Stimulated activated CD4-positive, alpha-beta T cell treated with anti-CD3 and anti-CD28 coated beads, Interleukin-4, amount 100 ng/mL, for 4 hours (primary cell): ENCODE measurements at places on chromosomes 12 and 14.

DNA sequence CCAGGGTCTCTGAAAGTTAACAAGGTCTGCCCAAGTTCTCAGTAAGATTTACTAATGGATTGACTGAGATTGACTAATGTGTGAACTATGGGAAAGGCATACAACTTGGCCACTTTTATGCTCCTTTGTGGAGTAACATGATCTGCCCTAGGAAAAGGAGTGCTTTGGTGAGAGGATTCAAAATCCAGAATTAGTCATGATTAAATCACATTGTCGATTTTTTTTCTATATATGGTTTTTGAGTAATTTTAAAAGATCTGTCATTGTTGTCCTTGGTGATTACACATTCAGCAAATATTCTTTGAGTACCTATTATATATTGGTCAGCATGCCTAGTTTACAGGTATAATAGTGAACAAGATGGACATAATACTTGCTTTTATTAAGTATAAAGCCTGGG lies 147.7 kb upstream of the SYT10 start:
- no peak for DNase-seq

DNA sequence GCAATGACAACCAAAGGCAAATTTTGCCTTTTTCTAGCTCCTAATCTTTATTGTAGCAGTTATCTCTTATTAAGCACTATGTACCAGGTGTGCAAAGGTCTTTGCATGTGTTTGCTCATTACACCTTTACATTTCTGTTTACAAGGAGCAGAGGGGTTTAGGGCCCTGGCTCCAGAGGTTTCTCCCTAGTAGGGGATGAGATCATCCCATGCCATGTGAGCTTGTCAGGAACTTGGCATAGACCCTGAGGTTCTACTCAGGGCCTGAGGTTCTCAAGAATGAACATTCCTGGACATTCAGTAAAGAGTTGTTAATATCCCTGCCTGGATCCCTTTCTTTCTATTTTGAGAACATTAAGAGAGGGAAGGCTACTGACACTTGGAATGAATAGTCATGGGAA lies 292.0 kb downstream of the RPAP3 start:
- no peak for DNase-seq

GRCh38 chr12:23049180-23049579 lies 424.2 kb downstream of the ETNK1 start:
- DNase-seq = no peak

- DNase-seq = no peak
These were observed 1.5 kb upstream of the TSPAN8 start for GRCh38 chr12:71159264-71159663.

GRCh38 chr14:90576581-90576980 lies 179.8 kb downstream of the CALM1 start:
- no peak for DNase-seq

DNA sequence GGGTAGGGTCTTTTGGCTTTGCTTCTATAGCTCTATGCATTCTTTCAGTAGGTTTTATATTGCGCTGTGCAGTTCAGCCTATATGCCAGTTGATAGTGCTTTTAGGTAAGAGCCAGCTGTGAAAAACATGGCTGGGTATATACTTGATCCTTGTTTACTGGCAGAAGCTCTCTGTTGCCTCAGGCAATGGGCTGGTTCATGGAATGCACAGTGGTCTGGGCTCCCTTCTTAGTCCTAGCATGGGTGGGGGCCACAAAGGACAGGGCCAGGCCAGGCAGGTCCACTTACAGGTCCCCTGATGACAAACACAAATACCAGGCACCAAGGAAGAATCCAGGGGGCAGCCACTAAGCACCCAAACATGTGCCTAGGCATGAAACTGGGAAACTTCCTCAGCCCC lies 240.7 kb downstream of the SEC23A start:
- no peak for DNase-seq

GRCh38 chr12:45756666-45757065 lies 27.2 kb downstream of the ARID2 start:
- no peak for DNase-seq

DNA sequence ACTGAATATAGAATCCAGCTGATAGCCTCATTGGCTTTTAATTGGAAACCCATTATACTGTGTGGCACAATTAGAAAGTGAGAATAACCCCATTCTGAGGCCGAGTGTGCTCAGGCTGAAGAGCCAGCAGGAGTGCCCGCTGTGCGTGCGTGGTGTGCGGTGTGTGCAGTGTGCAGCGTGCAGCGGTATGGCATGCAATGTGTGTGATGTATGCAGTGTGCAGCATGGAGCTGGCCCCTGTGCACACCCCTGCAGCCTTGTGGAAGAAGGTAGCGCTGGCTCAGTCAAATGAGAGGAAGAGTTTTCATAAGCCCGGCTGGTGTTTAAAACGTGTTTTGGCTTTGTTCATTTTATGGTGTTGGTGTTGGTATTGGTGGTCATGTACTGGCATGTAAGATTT lies 22.9 kb downstream of the CKB start:
- DNase-seq = no peak

GRCh38 chr12:102642199-102642598 lies 161.8 kb upstream of the IGF1 start:
- no peak for DNase-seq

DNA sequence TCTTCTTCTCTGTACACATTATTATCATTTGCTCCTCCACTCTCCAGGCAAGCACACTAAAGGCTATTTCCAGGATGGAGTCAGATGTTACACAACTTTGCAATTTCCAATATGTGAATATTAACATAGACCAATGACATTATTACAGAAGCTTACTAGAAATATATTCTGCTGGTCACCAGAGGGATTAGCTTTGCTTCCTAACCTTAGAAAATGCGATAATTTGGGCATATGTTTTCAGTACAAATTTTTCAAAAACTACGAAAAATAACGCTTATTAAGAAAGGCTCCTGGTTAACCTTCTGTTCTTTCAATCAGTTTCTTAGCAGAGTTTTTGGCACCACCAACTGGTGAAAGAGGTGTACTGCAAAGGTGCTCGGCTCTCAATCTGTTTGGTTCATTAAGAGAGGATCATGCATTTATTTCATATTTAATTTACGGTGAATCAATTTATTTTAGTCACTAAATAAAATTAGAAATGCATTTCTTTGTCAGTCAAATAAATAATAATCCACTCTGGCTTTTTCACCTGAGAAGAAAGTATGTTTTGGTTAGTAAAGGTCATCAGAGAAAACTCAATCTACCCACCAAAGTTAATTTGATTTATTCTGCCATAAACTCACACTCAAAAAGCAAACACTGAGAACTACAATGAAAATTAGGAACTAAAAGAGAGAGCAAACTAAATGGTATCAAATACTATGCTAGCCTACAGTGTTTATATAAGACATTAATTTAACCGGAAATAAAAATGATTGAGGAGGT lies 39.2 kb downstream of the EFCAB11 start:
- DNase-seq = peak; percentile 42

GRCh38 chr12:130651188-130651959 lies 64.7 kb downstream of the RIMBP2 start:
- no peak for DNase-seq

DNA sequence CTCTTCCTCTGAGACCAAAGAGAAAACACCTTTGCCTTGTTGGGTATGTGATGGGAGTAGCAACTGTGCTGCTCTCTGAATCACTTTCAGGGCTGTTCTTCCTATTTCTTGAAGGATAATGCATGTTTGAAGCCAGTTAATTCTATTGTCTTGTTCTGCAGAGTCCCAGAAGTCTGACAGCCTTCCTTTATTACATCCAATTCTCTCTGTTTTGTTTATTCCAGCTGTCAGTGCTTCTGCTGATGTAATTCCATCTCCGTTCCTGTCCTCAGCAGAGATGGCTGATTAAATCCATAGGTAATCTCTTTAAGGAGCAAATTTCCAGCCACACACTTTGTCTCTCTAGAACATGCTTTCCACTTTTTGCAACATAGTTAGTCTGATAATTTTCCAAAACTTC lies 59.7 kb downstream of the MGAT4C start:
- DNase-seq = no peak

DNA sequence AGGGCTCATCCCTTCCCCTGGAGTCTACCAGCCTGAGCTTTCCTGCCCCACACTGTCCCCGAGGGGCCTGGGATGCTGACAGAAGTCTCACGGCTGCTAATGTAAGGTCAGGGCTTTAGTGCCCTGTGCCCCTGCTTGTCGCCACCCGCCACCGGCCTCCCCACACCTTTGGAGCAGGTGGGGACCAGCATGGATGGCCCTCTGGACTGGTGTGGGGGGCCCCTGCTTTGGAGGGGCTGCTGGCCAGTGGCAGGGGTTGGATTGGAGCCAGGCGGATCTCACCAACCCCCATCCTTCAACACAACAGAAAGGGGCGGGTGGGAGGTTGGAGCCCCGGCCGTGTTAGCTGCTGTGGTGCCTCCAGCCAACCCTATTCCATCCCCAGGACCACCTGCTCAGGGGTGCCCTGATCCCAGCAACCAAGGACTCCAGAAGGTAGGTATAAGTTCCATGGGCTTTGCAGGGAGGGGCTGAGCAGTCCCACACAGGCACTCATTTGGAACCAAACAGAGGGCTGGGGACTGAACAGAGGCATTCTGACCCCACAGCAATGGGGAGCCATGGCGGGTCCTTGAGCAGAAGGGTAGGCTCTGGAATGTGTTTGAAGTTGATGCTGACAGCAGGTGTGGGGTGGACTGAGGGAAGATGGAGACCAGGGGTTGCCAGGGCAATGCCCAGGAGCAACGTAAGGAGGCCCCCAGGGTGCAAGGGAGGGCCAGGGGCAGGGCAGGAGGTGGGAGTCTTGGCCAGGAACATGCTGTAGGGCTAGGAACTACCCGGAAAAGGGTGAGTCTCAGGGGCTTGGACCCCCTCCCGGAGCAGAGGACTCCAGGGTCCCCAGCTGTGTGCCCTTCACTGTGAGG lies 145.1 kb upstream of the C14orf180 start:
- DNase-seq = no peak

GRCh38 chr14:35347323-35348043 lies 55.3 kb downstream of the PSMA6 start:
- DNase-seq = no peak

DNA sequence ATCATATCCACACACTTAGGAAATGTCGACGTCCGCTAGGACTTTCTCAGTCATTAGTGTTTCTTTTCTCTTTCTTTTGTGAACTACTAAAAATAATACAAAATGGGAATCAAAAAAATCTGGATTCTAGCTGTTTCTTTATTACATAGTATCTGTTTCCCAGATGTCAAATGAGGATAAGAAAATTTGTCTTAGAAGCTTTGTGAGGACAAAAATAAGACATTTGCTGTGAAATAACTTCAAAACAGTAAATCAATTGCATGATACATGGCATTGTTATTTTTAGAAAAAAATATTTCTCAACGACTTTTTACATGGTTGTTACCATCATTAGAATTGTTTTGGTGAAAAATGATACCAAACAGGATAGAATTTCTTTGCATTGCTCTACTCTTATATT lies 71.4 kb upstream of the IFNG-AS1 start:
- DNase-seq = no peak

- no peak for DNase-seq
These were observed 3.8 kb downstream of the C14orf93 start for GRCh38 chr14:23006188-23006534.

GRCh38 chr14:76939015-76939742 lies 89.3 kb downstream of the IRF2BPL start:
- no peak for DNase-seq

- no peak for DNase-seq
These were observed 364.5 kb downstream of the PAWR start for GRCh38 chr12:79326222-79326621.

- DNase-seq = no peak
These were observed 5.7 kb upstream of the VDR start for GRCh38 chr12:47910486-47910885.

DNA sequence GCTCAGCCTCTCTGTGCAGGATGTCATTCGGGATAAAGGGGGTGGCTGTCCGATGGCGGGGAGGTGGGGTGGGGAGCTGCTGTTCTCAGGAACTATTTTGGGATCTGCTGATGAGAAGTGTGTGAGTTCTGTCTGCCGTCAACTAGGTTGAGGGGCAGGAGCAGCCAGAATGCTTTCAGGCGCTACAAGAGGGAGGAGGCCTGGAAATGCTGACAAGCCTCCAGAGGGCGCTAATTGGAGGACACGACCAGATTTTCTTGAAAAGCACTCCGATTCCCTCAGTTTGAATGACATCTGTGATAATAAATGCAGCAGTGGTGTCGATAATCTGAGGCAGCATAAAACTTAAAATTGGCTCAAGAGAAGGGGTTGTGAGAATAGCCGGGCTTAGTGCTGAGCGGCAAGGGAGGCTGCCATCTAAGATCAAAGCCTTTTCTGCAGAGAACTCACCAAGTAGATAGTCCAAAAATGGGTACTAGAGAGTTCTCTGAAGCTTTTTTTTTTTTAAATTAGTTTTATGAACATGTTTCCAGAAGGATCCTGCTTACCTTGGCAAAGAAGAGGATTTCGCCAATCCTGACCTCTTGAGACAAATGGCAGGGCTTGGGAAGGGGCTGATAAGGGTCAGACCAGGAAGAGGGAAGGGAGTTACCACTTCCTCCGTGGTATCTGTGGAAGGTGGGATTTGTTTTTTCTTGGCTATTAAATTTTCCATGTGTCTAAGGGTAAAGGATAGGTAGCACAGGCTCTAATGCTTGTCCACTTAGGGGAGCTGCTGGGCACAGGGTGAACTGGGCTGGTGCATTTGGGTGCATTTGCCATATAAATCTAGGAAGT lies 94.4 kb downstream of the CRACR2A start:
- DNase-seq = no peak

- DNase-seq = no peak
These were observed 2.6 kb upstream of the JAG2 start for GRCh38 chr14:105171004-105171673.

DNA sequence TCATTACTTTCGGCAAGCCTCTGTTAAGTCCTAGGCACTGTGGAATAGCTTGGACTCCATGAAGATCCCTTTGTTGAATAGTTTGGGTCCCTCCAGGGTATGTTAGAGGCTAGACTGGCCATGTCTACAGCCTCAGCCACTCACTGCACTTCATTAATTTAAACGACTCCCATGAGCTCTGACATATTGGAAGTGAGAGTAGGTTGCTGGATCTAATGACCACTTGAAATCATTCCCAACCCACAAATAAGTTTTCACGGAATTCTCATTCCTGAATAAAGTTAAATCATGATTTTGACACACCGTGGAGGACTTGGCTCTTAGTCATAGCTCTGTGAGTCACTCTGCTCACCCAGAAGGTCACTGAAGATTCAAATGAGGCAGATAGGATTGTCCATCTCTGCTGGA lies 21.4 kb upstream of the APPL2 start:
- DNase-seq = no peak

GRCh38 chr14:60651796-60652673 lies 2.8 kb upstream of the SIX1 start:
- no peak for DNase-seq

- DNase-seq = no peak
These were observed 50.6 kb upstream of the TTC7B start for GRCh38 chr14:90866833-90867232.

DNA sequence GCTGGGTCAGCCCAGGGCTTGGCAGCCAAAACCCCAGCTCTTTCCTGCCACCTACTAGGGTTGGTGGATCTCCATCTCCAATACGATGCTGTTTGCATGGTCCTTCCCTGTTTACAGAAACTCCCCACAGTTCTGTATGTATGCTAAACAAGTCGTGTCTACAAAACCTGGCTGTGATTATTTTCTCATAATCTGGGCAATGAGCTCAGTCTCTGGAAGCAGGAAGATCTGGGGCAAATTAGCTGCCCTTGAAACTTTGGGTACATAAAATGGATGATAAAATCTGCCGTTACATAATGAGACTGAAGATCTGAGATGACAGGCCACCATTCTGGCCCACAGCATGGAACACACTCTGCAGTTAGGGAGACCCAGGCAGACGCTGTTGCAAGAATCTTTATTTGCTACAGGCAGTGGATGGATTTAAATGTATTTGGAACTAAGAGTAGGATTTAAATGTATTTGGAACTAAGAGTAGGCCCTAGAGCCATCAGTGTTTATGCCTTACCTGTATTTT lies 31.7 kb downstream of the ACADS start:
- DNase-seq = no peak
